ENCODE measurements at places on chromosomes 4 and X. TPM values are rescaled to one million over a fixed set of nuclear protein-coding genes. Genes with fewer than 3 reads are reported as not detected.

Gene SPANXN4
- not detected for polyA plus RNA-seq

Gene CXorf65
- not detected for polyA plus RNA-seq

Gene TLR6
- polyA plus RNA-seq, result 0.62 TPM

Gene KCNE5
- not detected for polyA plus RNA-seq

GRCh38 chr4:149709640-149710039 is 106.0 kb downstream of the IQCM start:
- no peak for DNase-seq

DNA sequence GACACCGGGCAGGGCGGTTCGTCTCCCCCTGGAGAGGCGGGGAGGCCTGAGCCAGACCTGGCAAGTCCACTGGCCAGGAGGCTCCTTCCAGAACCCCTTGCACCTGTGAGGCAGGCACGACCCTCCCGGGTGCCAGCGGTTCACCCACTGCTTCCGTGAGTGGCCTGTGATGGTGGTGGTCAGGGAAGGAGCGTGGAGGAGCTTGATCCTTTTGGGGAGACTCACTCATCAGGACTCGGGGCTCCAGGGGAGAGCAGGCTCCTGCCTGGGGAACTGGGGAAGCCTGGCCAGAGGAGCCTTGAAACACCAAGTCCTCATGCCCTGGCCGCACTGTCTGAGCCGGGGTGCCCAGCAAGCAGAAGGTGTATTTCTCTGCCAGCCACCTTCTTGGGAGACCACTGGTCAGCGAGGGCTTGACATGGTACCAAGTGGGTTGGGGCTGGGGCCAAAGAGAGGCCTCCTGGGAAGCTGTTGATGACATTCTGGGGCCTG is 860 bp downstream of the FAM50A start:
- DNase-seq, result no peak

GRCh38 chrX:119887721-119888425 is 7.8 kb upstream of the AKAP14 start:
- DNase-seq, result peak; percentile 76

Data from kidney (tissue), 22 donors.